ENCODE measurements at places on chromosomes 3 and 15. TPM values are rescaled to one million over a fixed set of nuclear protein-coding genes. Genes with fewer than 3 reads are reported as not detected.

MESP2 gene
- total RNA-seq = 0.33 TPM

TAGLN3 gene
- 0.72 TPM for total RNA-seq

PLSCR2 gene
- total RNA-seq = not detected

CLSTN2 gene
- total RNA-seq = 0.74 TPM

ZNF502 gene
- 2.6 TPM for total RNA-seq

Measured in endothelial cell (in vitro differentiated cells).